IPS-NIHi11 (cell line): ENCODE measurements at places on chromosomes 5 and 9.
A peak's percentile ranks its signal among the peaks of the same experiment; 100 is the strongest.

DNA sequence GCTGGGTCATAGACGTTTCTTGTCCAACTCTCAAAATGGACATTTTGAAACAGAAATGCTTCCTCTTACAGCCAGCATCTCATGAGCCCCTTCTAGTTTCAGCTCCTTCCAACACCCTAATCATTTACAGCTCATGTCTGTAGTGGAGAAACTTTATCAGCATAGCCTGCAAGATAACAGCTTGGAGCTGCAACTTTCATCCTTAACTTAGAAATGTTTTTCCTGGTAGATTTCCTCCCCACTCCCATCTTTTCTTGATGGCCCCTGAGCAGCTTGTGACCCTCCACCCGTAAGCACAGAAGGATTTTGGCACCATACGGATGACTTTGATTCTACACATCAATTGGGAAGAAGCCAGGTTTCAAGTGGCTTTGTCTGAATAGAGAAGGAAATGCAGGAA, 53.5 kb upstream of the TGFBR1 start:
- no peak for DNase-seq

DNA sequence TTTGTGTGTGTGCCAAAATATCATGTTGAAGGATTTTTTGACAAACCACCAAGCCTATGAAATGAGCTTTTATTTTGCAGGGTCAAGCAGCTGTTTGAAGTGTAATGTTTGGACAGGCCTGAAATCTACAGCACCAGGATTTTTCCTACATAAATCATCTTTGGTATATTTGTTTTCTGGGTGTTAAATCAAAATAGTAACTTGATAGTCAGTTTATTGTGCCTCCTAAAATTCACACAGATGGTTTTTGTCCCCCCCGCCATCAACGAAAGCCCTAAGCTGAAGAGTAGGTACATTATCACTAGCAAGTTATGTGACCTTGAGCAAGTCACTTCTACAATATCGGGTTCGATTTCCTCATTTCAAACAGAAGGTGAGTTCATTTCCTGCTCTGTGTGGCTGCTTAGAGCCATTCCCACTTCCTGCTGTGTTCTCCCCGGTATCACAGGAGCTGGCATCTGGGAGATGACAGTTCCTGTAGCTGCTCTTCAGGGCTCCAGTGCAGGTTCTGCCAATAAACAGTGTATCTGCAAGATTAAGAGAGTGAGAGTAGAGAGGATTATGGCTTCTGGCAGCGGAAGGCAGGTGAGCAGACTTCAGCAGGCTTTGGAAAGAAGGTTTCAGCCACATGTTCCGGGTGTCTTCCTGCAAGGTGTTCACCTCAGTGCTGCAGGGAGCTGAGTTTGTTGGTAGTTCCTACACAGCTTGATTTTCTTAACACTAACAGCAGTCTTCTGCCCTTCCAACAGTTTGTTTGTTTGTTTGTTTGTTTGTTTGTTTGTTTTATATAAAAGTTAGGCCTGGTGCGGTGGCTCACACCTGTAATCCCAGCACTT, 48.4 kb upstream of the GNE start:
- DNase-seq = no peak

DNA sequence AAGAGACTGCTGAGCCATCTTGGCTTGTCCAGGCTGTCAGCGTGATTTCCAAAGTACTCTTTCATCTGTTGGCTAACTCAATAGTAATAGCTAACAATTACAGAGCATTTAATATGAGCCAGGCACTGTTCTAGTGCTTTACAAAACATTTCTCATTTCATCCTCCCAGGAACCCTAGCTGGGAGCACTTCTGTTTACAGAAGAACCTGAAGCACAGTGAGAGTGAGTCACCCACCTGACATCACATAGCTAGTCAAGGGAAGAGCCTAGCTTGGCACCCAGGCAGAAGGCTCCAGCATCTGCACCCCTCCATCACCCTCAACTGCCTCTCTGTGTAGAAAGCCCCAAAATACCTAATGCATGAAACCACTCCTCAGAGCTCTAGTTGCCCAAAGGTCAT, 57.5 kb upstream of the IQGAP2 start:
- no peak for DNase-seq

- no peak for DNase-seq
Measured at GRCh38 chr5:31408814-31409213, 123.1 kb downstream of the DROSHA start.

DNA sequence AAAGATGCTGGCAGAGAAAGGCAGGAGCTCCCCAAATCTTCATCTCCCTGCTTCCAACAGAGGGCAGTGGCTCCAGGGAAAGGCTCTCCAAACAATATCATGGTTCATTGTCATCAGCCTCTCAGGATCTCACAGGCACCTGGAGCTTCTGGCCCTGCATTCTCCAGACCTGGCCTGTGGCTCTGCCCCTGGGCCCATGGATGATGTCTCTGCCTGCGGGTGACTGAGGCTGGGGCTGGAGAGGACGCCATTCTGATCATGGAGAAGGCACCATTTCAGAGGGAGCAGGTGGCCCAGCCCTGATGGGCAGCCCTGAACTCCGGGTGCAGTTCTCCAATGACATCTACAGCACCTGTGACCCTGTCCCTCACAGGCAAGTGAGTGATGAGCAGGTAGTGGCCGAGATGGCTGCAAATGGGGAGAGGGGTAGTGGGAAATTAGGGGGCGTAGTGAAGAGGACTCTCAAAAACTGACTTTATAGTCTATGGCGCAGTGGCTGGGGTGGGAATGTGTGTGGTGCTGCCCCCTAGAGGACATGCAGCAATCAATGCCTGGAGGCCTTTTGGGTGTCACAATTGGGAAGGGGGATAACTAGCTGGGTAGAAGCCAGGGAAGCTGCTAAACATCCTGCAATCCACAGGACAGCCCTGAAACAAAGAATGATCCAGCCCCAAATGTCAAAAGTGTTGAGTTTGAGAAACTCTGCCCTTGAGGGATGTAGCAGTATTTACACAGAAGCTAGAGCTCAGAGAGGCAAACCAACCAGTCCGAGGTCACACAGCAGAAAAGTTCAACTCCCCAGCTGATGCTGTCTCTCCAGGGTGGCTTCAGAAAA, 3.2 kb downstream of the SH3PXD2B start:
- DNase-seq = peak; percentile 79

DNA sequence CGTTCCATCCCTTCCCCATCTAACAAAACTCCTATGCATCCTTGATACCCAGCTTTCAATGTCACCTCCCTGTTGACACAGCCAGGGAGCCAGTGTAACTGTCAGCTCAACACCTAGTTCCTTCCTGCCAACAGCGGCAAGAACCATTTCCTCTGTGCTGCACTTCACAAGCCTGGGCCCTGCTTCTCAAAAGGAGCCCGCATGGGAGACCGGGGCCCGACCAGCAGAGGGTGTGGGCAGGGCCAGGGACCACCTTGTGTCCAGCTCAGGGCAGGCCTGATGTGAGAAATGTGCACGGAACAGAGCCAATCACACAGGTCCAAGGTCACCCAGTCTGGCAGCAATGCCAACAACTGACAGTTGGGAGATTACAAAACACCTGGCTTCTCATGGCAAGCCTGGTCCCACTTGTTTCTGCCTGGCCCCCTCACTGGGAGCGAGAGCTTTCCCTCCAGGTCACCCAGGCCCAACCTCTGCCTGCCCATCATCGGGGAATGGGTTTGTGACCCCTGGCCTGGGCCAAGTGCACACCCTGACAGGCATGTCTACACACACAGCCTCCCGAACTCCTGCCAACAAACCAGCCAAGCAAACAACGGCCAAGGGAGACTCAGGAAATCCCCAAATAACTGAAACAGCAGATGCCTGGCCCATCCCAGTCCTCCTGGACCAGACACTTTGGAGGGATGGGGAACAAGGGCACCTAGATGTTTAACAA, 3.1 kb downstream of the RNF44 start:
- DNase-seq = peak; percentile 35

DNA sequence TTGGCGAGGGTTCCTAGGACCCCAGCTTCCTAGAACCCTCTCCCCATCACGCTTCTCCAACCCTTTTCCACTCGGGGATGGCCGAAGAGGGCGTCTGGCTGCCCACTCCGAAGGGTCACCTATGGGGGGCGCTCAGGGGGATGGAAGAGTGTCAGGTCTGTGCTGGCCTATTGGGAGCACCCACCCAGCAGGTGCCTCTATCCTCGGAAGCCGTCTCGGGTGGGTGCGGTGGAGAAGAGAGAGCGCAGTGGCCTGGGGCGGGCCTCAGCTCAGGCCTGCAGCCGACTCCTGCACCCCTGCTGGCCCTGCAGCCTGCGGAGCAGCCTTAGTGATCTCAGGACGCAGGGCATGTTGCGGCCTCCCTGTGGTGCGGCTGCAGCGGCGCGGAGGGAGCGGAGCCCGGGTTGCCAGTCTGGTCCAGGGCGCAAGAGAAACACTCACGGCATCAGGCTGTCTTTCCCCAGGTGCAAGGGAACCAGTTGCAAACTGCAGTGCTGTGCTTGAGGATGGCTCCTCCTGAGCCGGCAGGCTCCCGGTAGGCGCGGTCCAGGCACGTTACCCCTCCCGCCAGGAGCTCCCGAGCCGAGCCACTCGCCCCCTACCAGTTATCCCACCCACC, 1.5 kb upstream of the IRX2 start:
- DNase-seq = no peak

DNA sequence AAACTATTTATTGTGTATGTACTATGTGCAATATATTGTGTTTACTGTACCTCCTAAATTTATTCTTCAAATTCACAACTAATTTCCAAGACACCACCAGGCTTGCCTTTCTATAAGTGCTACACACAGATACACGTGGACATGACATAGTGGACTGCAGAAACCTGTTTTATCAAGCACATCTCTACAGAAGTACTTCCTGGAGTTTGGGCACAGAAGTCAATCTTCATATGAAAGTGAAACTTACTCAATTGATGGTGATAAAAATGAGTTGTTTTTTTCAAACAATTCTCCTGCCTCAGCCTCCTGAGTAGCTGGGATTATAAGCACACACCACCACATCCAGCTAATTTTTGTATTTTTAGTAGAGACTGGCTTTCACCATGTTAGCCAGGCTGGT, 57.6 kb downstream of the NLN start:
- no peak for DNase-seq

DNA sequence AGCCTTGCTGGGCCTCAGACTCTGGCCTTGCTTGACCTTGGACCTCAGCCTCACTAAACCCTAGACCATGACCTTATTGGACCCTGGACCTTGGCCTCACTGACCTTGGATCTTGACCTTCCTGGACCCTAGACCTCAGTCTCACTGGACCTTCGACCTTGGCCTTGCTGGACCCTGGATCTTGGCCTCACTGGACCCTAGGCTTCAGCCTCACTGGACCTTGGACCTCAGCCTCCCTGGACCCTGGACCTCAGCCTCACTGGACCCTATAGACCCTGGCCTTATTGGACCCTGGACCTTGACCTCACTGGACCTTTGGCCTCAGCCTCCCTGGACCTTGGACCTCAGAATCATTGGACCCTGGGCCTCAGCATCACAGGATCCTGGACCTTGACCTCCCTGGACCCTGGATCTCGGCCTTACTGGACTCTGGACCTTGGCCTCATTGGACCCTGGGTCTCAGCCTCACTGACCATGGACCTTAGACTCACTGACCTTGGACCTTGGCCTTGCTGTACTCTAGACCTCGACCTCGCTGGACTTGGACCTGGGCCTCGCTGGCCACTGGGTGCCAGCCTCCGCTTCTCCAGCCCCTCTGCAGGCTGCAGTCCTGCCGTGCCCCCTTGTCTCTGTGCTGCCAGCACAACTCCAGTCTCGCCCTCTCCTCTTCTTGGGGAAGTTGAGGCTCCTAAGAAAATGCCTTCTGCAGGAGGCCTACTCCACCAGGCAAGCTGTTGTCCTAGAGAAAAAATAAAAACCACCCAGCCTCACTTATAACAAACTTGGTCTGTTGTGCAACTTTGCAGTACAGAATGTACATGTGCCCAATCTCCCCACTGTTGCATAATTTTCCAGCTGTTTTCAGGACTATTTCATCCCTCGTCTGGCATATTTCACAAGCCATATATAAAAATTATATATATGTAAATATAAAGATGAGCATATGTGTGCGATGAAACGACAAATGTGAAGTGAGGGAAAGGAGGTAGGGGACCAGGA, 11.0 kb upstream of the ADAMTS2 start:
- no peak for DNase-seq

DNA sequence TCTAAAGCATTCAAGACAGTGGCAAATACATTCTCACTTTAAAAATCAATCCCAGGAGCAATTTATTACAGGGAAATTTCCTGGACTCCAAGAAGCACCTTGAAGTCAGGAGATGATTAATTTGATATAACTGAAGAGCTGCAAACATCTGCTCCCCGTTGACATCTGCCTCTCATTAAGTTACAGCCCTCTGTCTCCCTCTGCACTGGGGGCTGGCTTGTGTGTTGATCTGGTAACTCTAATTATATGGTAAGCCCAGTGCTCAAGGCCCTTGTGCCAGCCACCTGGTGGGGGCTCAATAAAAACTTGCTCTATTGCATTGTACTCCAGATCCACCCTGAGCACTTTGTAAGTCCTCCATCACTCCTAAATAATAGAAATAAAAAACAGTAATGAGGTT, 131.1 kb upstream of the ZNF462 start:
- no peak for DNase-seq

DNA sequence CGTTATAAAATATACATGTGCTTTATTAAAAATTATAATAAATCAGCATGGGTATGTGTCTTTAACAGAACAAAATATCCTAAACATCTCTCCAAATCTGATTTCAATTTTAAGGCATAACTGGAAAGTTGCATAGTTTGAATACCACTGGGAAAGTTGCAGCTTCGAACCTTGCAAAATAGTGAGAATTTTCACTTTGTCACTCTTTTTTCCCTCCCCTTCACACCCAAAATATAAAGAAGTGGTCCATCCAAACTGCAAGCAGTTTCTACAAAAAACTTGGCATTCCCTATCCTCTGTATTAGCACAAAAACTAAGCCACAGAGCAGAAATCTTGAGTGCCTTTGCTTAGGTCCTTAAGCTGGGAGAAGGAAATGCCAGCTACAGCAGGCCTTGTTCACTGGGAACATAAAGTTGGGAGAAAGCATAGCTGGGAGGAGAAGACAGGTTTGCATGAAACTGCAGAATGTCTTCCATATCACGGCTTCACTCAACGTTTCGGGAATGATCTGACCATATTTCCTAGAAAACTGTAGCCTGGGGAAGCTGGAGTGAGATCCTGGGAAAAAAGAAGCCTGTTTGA, 400.3 kb downstream of the EBF1 start:
- no peak for DNase-seq

GRCh38 chr9:93261735-93262523, 78.0 kb downstream of the WNK2 start:
- DNase-seq = no peak

GRCh38 chr9:107208121-107208520, 75.0 kb upstream of the RAD23B start:
- DNase-seq = no peak

DNA sequence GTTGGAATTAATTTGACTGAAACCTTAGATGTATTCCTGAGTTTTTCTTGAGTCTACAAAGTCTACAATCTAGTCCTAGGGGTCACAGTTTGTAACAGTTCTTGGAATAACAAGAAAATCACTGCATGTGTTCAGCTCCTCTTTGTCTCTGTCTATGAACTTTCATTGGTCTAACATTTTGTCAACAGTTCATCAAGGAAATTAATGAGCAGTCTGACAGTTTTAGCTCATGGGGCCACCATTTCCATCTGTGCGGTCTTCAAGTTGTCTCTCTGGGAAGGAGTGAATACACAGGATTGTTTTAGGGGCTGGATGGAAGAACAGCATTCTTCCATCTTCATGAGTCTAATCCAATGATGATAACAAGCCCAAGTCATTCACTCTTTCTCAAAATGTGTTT, 276.4 kb downstream of the TMEM167A start:
- no peak for DNase-seq
